ENCODE measurements at places on chromosomes 6 and 20. TPM values are rescaled to one million over a fixed set of nuclear protein-coding genes. Genes with fewer than 3 reads are reported as not detected.

The POM121L2 gene
- total RNA-seq = not detected

The TRIM10 gene
- not detected for total RNA-seq

The FLRT3 gene
- 2.5 TPM for total RNA-seq

DNA sequence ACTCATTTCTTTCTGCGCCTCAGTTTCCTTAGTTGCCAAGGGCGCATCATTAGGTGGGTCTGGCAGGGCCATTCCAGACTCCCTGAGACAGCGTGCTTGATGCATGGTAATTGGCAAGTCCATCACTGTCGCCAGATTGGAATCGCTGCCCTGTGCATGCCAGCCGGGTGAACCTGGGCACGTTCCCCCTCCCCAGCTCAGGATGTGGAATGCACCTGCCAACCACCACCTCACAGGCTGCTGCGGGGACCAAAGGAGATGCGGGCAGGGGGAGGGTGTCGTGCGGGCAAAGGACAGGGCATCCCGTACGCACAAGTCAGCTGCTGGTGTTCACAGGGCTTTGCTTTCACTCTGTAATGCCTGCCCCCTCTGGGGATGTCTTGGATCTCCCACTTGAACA is 36.4 kb upstream of the PMEPA1 start:
- no peak overlapping the region for H3K4me3 ChIP-seq
- DNase-seq = no peak
- peaks cover 8% of the 10 kb centered on the region for H3K4me1 ChIP-seq
- H3K36me3 ChIP-seq = no peaks in the 10 kb centered on the region
- H3K27me3 ChIP-seq = peaks cover 5% of the 10 kb centered on the region

DNA sequence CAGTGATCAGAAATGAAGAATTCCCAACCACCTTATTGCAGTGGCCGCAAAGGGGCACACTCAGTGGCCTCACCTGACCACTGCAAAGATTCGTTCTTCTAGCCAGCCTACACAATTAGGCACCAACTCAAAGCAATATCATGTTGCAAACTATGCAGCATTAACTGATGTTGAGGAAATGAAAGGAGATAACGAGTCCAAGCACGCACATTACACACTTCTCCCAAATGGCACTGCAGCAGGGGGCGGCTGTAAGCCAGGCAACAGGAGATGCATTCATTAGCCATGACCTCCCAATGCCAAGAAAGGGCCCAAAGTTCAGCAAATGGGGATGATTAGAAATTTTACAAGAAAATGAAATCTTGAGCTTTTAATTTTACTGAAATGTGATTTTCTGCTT is 39.3 kb downstream of the ATXN1 start:
- H3K27me3 ChIP-seq = no peaks in the 10 kb centered on the region
- peaks cover 46% of the 10 kb centered on the region for H3K4me1 ChIP-seq
- no peak overlapping the region for H3K27ac ChIP-seq
- H3K36me3 ChIP-seq = no peaks in the 10 kb centered on the region
- no peak overlapping the region for H3K4me3 ChIP-seq

- no peaks in the 10 kb centered on the region for H3K27me3 ChIP-seq
- peaks cover 29% of the 10 kb centered on the region for H3K4me1 ChIP-seq
- no peak for DNase-seq
- no peak overlapping the region for H3K4me3 ChIP-seq
These were observed 51.9 kb downstream of the B4GALT5 start for GRCh38 chr20:49661560-49662329.

DNA sequence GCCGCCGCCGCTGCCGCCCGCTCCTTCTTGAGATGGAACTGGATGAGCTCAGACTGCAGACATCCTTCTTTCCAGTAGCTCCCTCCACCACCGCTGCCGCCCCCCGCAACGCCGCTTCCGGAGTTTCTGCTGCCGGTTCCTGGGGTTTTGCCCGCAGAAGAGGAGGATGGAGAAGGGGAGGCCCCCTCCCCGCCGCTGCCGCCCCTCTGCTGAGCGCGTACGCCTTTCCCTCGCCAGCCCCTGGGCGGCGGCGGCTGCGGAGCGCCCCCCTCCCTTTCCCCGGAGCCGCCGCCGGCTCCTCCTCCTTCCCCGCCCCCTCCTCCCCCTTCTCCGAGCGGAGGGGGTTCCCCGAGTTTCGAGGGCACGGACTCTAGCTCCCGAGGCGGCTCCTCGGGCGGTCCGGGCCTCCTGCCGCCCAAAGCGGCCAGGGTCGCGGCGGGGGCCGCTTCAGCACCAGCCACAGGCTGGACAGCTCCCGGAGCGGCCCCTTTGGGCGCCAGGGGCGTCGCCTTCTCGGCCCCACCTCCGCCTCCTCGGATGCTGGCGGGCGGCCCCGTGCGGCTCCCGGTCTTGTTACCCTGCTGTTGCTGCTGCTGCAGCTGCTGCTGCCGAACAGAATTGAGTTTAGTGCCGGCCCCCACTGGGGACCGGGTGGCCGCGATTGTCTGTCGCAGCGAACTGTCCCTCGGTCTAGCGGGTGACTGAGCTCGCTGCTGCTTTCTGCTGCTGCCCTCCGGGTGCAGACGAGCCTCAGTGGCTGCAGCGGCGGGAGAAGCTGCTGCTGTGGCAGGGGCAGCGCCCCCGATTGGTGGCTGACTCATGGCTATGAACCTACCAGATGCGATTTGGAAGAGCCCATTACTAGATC is 3.1 kb downstream of the MTCL3 start:
- H3K4me1 ChIP-seq = peaks cover 14% of the 10 kb centered on the region
- H3K36me3 ChIP-seq = peaks cover 3% of the 10 kb centered on the region
- peaks cover 3% of the 10 kb centered on the region for H3K27me3 ChIP-seq
- peak overlapping the region; percentile 79 for H3K4me3 ChIP-seq
- H3K27ac ChIP-seq = no peak overlapping the region

DNA sequence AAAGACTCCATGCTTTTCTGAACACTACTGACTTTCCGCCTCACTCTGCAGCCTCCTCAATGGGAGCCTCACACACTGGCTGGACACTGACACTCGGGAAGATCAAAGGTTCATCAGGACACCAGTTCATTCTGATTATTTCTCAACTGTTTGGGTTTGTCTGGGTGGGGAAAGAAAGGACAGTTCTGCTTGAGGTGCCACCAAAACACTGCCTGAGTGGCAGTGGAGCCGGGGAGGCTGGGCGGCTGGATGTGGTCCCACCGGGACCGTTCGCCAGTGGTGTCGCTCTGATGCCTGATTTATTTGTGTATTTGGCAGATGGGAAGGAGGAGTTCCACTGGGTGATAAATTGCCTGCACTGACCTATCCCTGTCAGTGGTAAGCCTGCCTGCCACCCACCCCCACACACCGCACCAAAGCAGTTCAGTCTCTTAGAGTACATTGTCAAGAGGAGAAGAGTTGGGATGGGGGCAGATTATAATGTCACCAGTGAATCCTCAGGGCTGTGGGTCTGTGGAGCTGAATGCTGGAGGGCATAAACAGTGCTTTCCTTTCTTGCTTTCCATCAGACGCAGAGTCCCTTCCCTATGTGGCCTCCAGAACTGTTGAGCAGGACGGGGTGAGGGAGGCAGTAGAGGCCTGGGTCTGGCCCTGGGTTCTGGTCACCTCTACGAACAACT is 49.8 kb downstream of the EDN1 start:
- peaks cover 10% of the 10 kb centered on the region for H3K4me1 ChIP-seq
- DNase-seq = peak; percentile 27
- H3K27ac ChIP-seq = no peak overlapping the region
- H3K27me3 ChIP-seq = peaks cover 12% of the 10 kb centered on the region

DNA sequence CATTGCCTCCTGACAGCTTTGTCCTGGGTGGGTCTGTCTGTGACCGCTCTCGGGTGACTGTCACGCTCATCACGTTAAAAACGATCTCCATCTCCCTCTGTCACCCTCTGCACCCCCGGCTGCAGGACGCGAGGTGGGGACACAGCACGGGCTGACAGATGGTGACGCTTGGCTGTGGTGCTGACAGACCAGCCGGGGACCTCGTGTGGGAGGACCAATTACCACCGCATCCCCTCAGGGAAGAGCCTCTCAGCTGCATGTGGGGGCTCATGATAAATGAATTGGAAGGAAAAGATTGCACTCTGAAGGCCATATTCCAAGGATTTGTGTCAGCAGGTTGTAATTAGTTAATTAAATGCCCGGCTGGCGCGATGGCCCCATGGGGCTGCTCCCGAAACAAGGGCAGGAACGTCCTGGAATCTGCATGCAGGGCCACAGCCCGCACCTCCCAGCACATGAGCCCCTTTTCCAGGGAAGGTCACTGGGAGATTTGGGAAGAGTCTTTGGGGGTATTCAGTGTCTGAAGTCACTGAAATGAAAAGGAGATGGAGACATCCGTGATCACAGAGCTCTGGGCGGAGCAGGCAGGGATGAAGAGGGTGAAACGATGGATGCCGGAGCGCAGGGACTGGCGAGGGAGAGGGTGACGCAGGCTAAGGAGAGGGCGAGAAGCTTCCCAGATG is 87.1 kb downstream of the ERMARD start:
- H3K27me3 ChIP-seq = peaks cover 3% of the 10 kb centered on the region
- no peak overlapping the region for H3K4me3 ChIP-seq
- H3K27ac ChIP-seq = no peak overlapping the region

The TNNC2 gene
- 0.29 TPM for total RNA-seq

DNA sequence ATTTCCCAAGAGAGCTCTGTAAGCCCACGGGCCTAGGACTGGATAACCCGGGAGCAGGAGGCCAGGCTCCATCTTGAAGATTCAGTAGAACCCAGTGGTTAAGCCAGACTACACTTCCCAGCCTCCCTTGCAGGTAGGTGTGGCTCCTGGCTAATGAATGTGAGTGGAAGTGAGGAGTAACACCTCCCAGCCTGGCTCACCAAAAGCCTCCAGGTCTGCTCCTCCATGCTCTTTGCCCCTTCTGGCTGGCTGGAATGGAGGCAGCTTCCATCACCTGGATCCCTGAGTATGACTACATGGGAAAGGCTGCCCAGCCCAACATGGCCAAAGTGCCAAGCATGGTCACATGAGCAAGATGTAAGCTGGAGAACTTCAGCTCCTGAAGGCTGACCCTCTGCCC is 9.7 kb downstream of the LRRN4 start:
- H3K4me1 ChIP-seq = no peaks in the 10 kb centered on the region
- DNase-seq = no peak
- H3K4me3 ChIP-seq = no peak overlapping the region
- no peak overlapping the region for H3K27ac ChIP-seq

The GPSM3 gene
- total RNA-seq = 0.88 TPM

The TAAR2 gene
- not detected for total RNA-seq

DNA sequence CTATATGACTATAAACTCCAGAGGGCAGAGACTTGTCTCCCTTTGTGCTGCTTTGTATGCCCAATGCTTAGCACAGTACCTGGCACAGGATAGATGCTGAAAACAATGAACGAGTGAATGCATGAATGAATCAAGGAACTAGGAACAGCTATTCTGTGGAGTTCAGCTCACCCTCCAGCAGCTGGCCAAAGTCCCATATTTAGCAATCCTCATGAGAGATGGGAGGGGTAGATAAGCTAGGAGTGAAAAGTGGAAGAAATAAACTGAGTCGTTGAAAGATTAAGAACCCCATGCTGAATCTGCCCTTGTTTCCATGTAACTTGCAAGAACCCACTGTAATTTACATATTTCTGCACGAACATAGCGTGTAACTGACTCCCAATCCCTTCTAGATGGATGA is 106.5 kb downstream of the MAFB start:
- H3K27me3 ChIP-seq = no peaks in the 10 kb centered on the region
- H3K4me1 ChIP-seq = no peaks in the 10 kb centered on the region
- DNase-seq = no peak

- H3K36me3 ChIP-seq = no peaks in the 10 kb centered on the region
- H3K4me3 ChIP-seq = no peak overlapping the region
- H3K27me3 ChIP-seq = no peaks in the 10 kb centered on the region
- no peak for DNase-seq
- H3K4me1 ChIP-seq = no peaks in the 10 kb centered on the region
- no peak overlapping the region for H3K27ac ChIP-seq
These were observed 268.4 kb upstream of the SYNCRIP start for GRCh38 chr6:85911067-85911466.
